ENCODE measurements at places on chromosomes 1 and 21. TPM values are rescaled to one million over a fixed set of nuclear protein-coding genes. Genes with fewer than 3 reads are reported as not detected.

DNA sequence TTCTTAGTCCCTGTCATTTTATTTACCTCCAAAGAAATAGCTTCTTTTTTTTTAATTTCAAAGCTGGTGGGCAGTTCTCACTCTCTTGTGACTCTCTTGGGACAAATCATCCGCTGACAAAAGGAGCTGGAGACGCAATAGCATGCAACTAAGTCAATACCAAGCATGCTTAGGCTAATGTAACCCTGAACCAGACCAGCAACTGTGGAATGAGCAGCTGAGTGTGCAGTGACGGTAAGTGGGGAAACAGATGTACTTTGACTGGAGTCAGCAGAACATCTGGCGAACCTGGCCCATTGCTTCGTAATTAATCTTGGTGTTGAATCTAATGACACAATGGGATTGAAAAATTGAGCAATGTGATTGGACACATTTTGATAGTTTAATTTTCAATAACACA, 280.7 kb upstream of the PLXNA2 start:
- no peaks in the 10 kb centered on the region for H3K4me1 ChIP-seq
- peaks cover 3% of the 10 kb centered on the region for H3K27me3 ChIP-seq
- no peak overlapping the region for H3K27ac ChIP-seq

Gene DVL1
- total RNA-seq, result 35.2 TPM

Gene CD1D
- total RNA-seq, result not detected

Gene MAP3K6
- 10.6 TPM for total RNA-seq

DNA sequence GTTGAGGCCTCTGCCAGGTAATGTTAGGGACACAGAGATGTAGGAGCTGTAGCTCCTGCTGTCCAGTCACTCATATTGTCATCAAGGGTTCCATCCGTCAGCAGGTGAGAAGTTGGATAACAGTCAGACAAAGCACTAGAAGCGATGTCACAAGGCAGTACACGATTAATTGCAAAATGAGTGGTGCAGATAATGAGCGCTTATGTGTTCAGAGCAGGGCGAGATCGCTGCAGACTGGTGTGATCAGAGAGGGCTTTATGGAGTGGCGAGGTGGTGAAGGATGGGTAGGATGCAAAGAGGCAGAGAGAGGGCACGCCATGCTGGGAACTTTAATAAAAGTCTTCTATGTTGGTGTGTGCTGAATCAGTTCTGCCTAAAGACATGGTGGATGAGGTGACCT, 8.8 kb downstream of the TMCC2 start:
- peaks cover 23% of the 10 kb centered on the region for H3K4me1 ChIP-seq
- no peak overlapping the region for H3K27ac ChIP-seq
- H3K36me3 ChIP-seq, result no peaks in the 10 kb centered on the region
- DNase-seq, result peak; percentile 38
- no peak overlapping the region for H3K4me3 ChIP-seq
- peaks cover 21% of the 10 kb centered on the region for H3K27me3 ChIP-seq

GRCh38 chr1:244080343-244080929, 29.4 kb downstream of the ZBTB18 start:
- DNase-seq, result no peak
- no peak overlapping the region for H3K4me3 ChIP-seq
- H3K27ac ChIP-seq, result no peak overlapping the region
- no peaks in the 10 kb centered on the region for H3K36me3 ChIP-seq

Gene SPSB1
- 9.0 TPM for total RNA-seq

DNA sequence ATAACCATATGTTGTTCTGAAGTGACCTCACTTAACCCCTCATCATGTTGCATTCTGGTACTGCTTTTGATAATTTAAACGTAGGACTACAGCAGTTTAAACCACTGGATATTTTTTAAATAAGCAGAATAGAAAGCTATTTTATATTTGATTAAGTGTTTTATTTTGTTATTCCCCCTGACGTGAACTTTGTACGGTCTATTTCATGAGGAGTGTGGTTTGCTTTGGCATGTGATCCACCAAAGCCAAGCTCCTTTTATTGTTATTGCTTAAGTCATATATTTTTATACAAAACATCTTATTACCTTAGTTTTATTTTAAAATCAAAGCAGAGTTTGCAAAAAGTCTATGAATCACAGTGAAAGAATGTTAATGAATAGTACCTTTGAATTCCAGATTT, 101.4 kb upstream of the L1TD1 start:
- DNase-seq, result no peak
- H3K4me1 ChIP-seq, result no peaks in the 10 kb centered on the region
- no peaks in the 10 kb centered on the region for H3K36me3 ChIP-seq
- no peaks in the 10 kb centered on the region for H3K27me3 ChIP-seq
- no peak overlapping the region for H3K27ac ChIP-seq
- no peak overlapping the region for H3K4me3 ChIP-seq

DNA sequence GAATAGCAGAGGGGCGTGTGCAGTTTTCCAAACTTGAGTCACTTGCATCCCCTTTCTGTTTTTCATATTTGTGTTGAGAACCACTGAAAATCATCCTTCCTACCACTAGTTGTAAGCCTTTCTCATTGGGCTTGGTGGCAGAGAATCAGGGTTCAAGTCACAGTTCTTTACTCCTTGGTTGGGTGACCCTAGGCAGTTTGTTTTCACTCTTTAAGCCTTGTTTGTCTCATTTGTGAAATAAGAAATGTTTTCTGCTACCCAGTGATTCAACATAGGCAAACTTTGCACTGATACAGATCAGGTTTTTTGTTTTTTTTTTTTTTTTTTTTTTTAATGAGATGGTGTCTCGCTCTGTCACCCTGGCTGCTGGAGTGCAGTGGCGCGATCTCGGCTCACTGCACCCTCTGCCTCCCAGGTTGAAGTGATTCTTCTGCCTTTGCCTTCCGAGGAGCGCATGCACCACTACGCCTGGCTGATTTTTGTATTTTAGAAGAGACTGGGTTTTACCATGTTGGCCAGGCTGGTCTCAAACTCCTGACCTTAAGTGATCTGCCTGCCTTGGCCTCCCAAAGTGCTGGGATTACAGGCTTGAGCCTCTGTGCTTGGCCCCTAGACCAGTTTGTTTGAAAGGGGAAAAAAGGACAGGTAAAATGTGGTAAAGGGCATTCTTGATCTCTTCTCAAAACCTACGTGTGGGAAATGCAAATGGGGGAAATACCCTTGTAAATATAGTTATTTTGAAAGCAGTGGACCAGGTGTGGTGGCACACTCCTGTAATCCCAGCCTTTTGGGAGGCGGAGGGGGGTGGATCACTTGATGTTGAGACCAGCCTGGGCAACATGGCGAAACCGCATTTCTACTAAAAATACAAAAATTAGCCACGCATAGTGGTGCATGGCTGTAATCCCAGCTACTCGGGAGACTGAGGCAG, 3.2 kb downstream of the CLIC4 start:
- no peak overlapping the region for H3K4me3 ChIP-seq
- H3K4me1 ChIP-seq, result peaks cover 32% of the 10 kb centered on the region
- H3K27ac ChIP-seq, result no peak overlapping the region
- DNase-seq, result no peak
- peaks cover 20% of the 10 kb centered on the region for H3K27me3 ChIP-seq

- DNase-seq, result no peak
- H3K36me3 ChIP-seq, result no peaks in the 10 kb centered on the region
These were observed 177.2 kb downstream of the PLPPR4 start for GRCh38 chr1:99441299-99442095.

Gene LCE1E
- total RNA-seq, result not detected

- H3K4me3 ChIP-seq, result no peak overlapping the region
- H3K36me3 ChIP-seq, result no peaks in the 10 kb centered on the region
- no peaks in the 10 kb centered on the region for H3K27me3 ChIP-seq
- DNase-seq, result no peak
- peaks cover 3% of the 10 kb centered on the region for H3K4me1 ChIP-seq
These were observed 57.6 kb downstream of the DNM3 start for GRCh38 chr1:171898941-171899340.

- DNase-seq, result no peak
- no peak overlapping the region for H3K4me3 ChIP-seq
- peaks cover 5% of the 10 kb centered on the region for H3K4me1 ChIP-seq
- H3K27ac ChIP-seq, result no peak overlapping the region
- peaks cover 11% of the 10 kb centered on the region for H3K27me3 ChIP-seq
These were observed 8.3 kb downstream of the ELF3 start for GRCh38 chr1:202018468-202019234.

GRCh38 chr1:65260851-65261473, 48.4 kb upstream of the DNAJC6 start:
- H3K36me3 ChIP-seq, result no peaks in the 10 kb centered on the region
- peaks cover 7% of the 10 kb centered on the region for H3K27me3 ChIP-seq
- DNase-seq, result no peak
- H3K4me1 ChIP-seq, result peaks cover 49% of the 10 kb centered on the region
- H3K4me3 ChIP-seq, result peak overlapping the region; percentile 20
- peak overlapping the region; percentile 32 for H3K27ac ChIP-seq

DNA sequence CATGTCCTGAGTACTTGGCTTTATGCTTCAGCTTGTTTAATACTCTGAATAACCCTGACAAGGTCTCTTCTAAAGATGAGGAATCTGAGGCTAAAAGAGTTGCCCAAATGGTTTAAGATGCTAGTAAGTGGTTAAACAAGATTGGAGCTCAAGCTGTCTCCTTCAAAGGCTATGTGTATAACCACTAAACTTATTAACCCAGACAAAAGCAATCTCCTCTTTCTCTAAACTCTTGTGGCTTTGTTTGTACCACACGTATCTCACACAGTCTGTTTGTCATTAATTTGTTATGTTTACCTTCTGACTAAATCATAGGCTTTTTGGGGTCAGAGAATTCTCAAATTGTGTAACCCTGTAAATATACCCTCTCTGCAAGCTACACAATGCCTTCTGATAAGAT, 89.9 kb downstream of the HMCN1 start:
- no peak for DNase-seq
- no peak overlapping the region for H3K4me3 ChIP-seq
- no peaks in the 10 kb centered on the region for H3K4me1 ChIP-seq
- no peak overlapping the region for H3K27ac ChIP-seq

Gene SPRR2E
- not detected for total RNA-seq

Gene PADI1
- not detected for total RNA-seq

Gene FDPS
- total RNA-seq, result 329 TPM

GRCh38 chr1:109312246-109312645, 5.4 kb upstream of the MYBPHL start:
- no peak overlapping the region for H3K27ac ChIP-seq
- no peaks in the 10 kb centered on the region for H3K36me3 ChIP-seq
- H3K4me3 ChIP-seq, result no peak overlapping the region
- DNase-seq, result no peak
- no peaks in the 10 kb centered on the region for H3K4me1 ChIP-seq

DNA sequence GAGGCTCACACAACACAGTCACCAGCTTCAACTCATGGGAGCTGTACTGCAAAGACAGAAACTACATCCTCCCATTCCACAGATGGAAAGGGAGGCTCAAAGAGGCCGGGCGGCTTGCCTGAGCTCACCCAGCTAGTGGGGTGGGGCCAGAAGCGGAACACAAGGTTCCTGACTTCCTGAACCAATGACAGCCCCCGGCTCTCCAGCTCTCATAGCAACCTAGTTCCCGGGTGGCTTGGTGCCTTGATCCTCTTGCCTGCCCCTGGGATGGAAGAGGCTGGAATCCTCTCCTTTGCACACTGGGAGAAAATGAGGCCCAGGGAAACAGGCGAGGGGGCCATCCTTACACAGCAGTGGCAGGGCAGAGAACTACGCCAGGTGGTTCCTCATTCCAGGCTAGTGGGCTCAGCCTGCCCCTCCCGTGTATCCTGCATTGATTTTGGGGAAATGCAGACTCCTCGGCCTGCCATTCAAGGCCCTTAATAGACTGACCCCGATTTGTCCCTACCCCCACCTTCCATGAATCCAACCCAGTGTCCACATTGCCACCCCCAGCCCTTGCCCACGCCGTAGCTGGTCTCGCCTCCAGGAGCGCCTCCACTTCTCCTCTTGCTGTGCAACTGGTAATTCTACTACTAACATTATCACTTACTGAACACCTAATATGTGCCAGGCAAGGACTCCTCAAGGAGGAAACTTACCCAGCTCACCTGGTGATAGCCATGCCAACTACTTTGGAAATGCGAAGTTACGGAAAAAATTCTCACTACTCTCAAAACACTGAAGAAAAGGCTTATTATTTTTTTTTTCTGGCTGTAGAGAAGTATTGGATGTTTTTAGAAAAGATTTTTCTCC, 5.0 kb downstream of the RAP1GAP start:
- H3K27me3 ChIP-seq, result peaks cover 43% of the 10 kb centered on the region
- H3K36me3 ChIP-seq, result no peaks in the 10 kb centered on the region
- H3K27ac ChIP-seq, result no peak overlapping the region
- H3K4me1 ChIP-seq, result peaks cover 13% of the 10 kb centered on the region

GRCh38 chr1:156033011-156033410, 12.3 kb upstream of the SSR2 start:
- no peak for DNase-seq
- H3K27me3 ChIP-seq, result no peaks in the 10 kb centered on the region

GRCh38 chr21:42427809-42428419, 24.2 kb downstream of the UBASH3A start:
- H3K4me1 ChIP-seq, result peaks cover 49% of the 10 kb centered on the region
- peaks cover 85% of the 10 kb centered on the region for H3K36me3 ChIP-seq
- H3K27ac ChIP-seq, result no peak overlapping the region
- no peaks in the 10 kb centered on the region for H3K27me3 ChIP-seq

- peaks cover 1% of the 10 kb centered on the region for H3K36me3 ChIP-seq
- DNase-seq, result no peak
- no peaks in the 10 kb centered on the region for H3K27me3 ChIP-seq
- H3K27ac ChIP-seq, result no peak overlapping the region
- H3K4me3 ChIP-seq, result no peak overlapping the region
These were observed 67.3 kb downstream of the VAV3 start for GRCh38 chr1:107897438-107898345.

GRCh38 chr1:60033066-60033465, 40.5 kb downstream of the C1orf87 start:
- H3K4me3 ChIP-seq, result no peak overlapping the region
- H3K27me3 ChIP-seq, result peaks cover 2% of the 10 kb centered on the region
- no peaks in the 10 kb centered on the region for H3K36me3 ChIP-seq
- no peaks in the 10 kb centered on the region for H3K4me1 ChIP-seq

Gene TMEM82
- not detected for total RNA-seq

GRCh38 chr1:246577720-246578106, 11.5 kb downstream of the CNST start:
- no peak overlapping the region for H3K4me3 ChIP-seq
- no peak overlapping the region for H3K27ac ChIP-seq
- peaks cover 19% of the 10 kb centered on the region for H3K36me3 ChIP-seq
- peaks cover 27% of the 10 kb centered on the region for H3K4me1 ChIP-seq
- no peak for DNase-seq
- H3K27me3 ChIP-seq, result no peaks in the 10 kb centered on the region

GRCh38 chr1:24236789-24237371, 49.8 kb upstream of the IFNLR1 start:
- H3K27me3 ChIP-seq, result peaks cover 18% of the 10 kb centered on the region
- H3K36me3 ChIP-seq, result peaks cover 1% of the 10 kb centered on the region
- H3K4me1 ChIP-seq, result peaks cover 13% of the 10 kb centered on the region
- no peak overlapping the region for H3K4me3 ChIP-seq

Gene USH2A
- not detected for total RNA-seq

All from activated CD8-positive, alpha-beta memory T cell treated with anti-CD3 and anti-CD28 coated beads, Interleukin-2, amount 10 ng/mL, durations not matched to agents 7 days and 5 days (primary cell).